ENCODE measurements at places on chromosomes 4 and X. TPM values are rescaled to one million over a fixed set of nuclear protein-coding genes. Genes with fewer than 3 reads are reported as not detected.
A peak's percentile ranks its signal among the peaks of the same experiment; 100 is the strongest.

GRCh38 chr4:26062215-26062614, 148.2 kb downstream of the SMIM20 start:
- DNase-seq, result peak; percentile 38

DNA sequence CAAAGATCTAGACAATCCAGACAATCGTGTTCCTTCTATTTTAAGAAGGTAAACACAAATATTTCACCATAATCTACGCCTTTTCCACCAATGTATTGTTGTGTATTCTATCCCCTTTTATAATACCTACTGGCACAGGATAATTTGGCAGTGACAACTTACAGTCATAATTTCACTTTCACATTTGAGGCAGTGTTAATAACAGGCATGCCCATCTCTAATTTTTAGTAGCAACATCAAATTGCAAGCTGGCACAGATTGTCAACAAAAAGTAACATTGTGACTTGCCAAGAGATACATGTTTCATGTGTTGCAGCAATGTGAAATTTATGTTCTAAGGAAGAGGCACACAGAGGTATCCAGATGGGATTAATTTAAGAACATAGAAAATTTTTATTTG, 912.5 kb upstream of the PABPC4L start:
- DNase-seq, result no peak

GRCh38 chrX:6203462-6204215, 25.0 kb downstream of the NLGN4X start:
- DNase-seq, result no peak

DNA sequence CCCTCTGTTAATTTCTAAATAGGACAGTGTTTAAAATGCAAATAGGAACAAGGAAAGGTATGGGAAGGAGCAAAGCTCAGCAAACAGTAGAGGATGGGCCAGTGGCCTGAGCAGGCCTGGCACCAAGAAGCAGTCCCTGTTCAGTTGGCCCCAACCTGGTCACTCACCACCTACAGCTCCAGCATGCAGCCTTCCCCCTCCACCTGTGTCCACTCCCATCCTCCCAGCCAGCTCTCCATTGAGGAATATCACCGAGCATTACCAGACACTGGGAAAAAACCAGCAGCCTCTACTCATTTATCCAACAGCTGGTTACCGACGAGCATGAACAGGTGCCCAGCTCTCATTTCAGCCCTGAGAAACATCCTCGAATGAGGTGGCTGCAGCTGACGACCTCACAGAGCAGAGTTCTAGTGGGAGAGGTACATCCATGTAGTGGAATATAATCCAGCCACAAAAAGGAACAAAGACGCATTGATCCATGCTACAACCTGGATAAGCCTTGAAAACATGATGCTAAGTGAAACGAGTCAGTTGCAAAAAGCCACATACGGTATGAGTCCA, 25.6 kb downstream of the CD99L2 start:
- DNase-seq, result no peak

GRCh38 chr4:83285055-83285407, 433 bp upstream of the COQ2 start:
- DNase-seq, result peak; percentile 77

- DNase-seq, result peak; percentile 56
Observed at GRCh38 chrX:108165383-108166111, 74.0 kb downstream of the ATG4A start.

- no peak for DNase-seq
Observed at GRCh38 chr4:64016893-64017292, 392.4 kb downstream of the TECRL start.

DNA sequence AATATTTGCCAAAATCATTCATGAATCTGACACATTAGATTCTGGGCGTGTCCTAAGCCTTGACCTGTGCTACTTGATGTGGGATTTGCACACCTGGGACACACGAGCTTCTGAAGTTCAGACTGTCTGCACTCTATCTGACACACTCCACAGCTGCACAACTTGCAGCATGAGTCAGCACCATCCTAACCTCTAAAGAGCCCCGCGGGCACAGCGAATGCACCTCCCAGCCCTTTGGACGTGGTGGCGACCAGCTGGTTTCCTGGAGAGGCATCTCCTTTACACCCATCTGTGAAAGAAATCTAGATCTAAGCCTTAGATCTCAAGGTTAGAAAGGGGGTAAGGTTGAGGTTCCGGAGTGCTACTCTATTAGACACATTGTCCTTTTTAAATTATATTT, 69.2 kb downstream of the SORBS2 start:
- peak; percentile 11 for DNase-seq

- no peak for DNase-seq
Observed at GRCh38 chrX:21126661-21127060, 247.6 kb upstream of the CNKSR2 start.

- peak; percentile 59 for DNase-seq
Observed at GRCh38 chrX:41779030-41779564, 55.1 kb downstream of the GPR82 start.

- DNase-seq, result peak; percentile 33
Observed at GRCh38 chrX:121733514-121733913, 686.1 kb downstream of the GLUD2 start.

- DNase-seq, result no peak
Observed at GRCh38 chr4:508675-509638, 9.9 kb downstream of the PIGG start.

DNA sequence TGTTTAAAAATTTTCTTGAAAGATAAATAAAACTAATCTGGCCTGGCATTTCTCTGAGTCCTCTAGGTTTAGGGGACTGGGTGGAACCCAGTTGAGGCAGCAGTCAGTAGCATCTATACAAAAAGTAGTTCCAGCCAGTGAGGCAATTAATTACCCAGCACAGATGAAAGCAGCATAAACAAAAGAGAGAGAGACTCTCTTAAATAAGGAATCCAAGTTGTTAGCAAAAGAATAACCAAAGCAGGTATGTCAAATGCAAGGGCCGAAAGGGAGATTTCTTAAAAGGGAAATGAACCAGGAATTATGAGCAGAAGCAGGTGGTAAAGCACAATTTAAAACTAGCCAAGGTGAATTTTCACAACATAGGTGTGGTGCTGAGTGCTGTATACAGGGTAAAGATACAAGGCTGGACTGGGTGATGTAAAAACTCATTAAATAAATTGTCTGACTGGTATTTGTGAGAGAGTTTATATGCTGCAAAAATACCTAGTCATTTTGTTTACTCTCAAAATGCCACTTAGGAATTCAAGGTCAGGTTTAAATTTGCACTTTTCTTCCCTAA, 94.6 kb upstream of the GALNT7 start:
- DNase-seq, result no peak

DNA sequence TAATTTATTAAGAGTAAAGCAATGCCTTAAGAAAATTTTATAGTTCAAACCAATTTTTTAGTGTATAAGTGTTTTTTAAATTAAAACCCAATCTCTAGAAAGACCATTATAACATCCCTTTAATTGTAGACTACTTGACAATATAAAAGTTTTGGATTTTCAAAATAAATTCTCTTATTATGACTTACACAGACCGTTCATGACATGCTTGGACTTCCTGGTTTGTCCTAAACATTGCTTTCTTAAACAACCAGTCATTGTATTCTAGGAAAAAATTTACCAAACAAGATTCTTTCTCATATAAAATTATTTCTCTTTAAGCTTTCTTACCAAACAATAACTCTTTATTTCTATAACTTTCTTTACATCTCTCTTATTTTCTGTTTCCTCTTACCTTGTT, 49.0 kb upstream of the CXorf51A start:
- no peak for DNase-seq

DNA sequence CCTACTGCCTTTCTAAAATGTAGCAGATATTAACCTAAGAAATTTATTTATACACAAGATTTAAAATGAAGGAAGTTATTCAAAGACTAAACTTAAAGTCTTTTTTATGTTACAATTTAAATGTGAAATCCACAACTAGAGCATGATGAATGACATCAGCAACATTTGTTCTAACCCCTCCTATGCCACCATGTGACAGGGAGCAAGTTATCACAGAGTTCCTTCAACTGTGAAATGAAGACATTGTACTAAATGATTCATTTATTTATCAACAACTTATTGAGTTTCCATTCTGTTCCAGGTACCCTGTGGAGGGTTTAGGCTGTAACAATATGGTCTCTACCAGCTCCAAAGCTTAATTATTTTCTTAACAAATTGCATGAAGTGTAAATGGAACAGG, 76.9 kb downstream of the SLC39A8 start:
- no peak for DNase-seq

- DNase-seq, result no peak
Observed at GRCh38 chr4:174056959-174057358, 226.5 kb downstream of the FBXO8 start.

GRCh38 chrX:82362990-82363389, 1145.1 kb upstream of the POU3F4 start:
- no peak for DNase-seq

GRCh38 chrX:1391707-1392375, at the start of gene SLC25A6:
SLC25A6 (minus strand) TSS chrX:1392113; CDS start chrX:1392009, 104 bp downstream.
- peak; percentile 99 for DNase-seq

DNA sequence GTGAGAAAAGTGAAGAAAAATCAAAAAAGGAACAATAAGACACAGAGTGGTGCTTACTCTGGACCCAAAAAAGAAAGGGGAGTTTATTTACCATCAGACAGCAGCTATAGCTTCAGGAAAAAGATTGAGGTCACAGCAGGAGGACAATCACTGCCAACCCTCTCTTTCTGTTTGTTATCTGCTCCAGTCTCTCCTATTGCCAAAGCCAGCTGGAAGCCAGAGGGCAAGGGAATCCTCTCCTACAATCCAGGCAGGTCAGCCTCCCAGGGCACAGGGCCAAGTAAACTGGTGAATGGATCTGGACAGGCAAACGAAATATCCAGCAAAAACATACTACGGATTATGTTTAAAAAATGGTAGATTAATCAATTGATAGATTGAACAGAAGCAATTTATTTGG, 306.9 kb upstream of the SLIT2 start:
- DNase-seq, result no peak

- DNase-seq, result peak; percentile 43
Observed at GRCh38 chrX:150897421-150898320, 797 bp downstream of the CD99L2 start.

GRCh38 chrX:21369613-21370012, 4.6 kb upstream of the CNKSR2 start:
- DNase-seq, result no peak

ARMCX2 gene
- 150 TPM for total RNA-seq

CCSER1 gene
- not detected for total RNA-seq

PLAC8 gene
- total RNA-seq, result not detected

SMARCA1 gene
- total RNA-seq, result 36.9 TPM

MAGEA9B gene
- total RNA-seq, result not detected

ZBTB33 gene
- total RNA-seq, result 11.6 TPM

HPF1 gene
- 21.8 TPM for total RNA-seq

ADGRG4 gene
- total RNA-seq, result 0.25 TPM

TEC gene
- total RNA-seq, result not detected

SPANXC gene
- not detected for total RNA-seq

ERAS gene
- total RNA-seq, result not detected

CXCL1 gene
- total RNA-seq, result 12.9 TPM

FGB gene
- not detected for total RNA-seq

CDKL2 gene
- total RNA-seq, result not detected
